ENCODE measurements at places on chromosomes 1 and 21.
A peak's percentile ranks its signal among the peaks of the same experiment; 100 is the strongest.

DNA sequence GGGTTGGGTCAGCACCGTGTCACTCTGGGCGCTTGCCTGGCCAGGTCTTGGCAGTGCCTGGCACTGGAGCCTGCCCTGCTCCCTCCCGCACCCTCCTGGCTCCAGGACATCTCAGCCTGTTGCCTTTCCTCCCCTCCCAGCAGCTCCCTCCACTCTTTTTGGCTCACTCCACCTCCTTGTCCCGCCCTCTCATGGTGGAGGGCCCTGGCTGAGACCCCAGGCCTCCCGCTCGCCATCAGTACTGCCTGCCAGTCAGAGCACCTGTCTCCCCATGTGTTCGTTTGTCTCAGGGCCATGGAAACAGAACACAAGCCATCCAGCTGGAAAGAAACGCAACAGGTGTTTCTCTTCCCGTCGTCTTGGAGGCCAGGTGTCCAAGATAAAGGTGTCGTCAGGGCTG, 61.0 kb downstream of the B3GALT5 start:
- no peak for ATAC-seq

GRCh38 chr1:183804387-183804786, 533 bp upstream of the RGL1 start:
- ATAC-seq, result no peak

- ATAC-seq, result no peak
These were observed 101.1 kb downstream of the CDC7 start for GRCh38 chr1:91601554-91602376.

DNA sequence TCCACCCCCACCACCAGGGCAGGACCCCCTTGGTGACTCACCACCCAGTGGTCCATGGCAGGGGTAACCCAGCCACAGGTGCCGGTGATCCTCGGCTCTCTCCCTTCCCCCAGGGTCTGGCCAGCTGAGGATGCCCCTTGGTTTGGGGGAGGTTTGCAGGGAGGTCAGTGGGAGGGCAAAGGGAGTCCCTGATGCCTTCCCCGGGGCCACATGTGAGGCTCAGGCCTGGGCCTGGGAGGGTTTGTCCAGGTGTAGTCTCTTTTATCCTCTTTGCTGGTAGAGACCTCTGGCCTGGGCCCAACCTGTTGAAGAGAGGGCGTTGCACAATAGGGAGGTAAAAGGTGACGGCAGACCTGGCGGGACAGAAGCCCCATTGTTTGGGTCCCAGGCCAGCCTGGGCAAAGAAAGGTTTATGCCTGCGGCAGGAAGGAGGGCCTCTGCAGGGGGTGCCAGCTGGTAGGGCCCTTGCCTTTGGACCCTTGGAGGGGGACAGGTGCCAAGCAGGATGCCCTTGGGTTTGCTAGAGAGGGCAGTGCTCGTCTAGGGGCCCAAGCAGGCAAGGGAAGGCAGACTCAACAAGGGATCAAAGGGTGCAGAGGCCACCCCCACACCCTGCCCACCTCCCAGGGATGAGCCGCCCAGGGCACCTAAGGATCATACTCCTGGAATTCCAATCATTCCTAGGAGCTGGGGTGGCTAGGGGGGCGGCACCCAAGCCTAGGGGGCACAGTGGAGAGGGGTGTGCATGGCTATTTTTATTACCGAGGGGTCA, 760 bp upstream of the TINAGL1 start:
- peak; percentile 58 for ATAC-seq

DNA sequence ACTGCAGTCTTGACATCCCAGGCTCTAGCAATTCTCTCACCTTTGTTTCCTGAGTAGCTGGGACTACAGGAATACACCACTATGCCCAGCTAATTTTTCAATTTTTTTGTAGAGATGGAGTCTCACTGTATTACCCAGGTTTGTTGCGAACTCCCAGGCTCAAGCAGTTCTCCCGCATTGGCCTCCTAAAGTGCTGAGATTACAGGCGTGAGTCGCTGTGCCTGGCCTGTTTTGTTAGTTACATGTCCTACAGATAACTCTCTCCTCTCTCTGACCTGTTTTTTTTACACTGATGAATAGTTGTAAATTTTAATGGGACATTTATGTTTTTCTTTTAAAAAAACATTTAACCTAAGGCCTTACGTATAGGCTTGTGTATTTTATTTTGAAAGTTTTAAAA, 19.8 kb downstream of the PTBP2 start:
- no peak for ATAC-seq

GRCh38 chr21:45791562-45792418, 148.3 kb downstream of the PCBP3 start:
- no peak for ATAC-seq

- ATAC-seq, result no peak
These were observed 37.7 kb downstream of the CD34 start for GRCh38 chr1:207873055-207873890.

DNA sequence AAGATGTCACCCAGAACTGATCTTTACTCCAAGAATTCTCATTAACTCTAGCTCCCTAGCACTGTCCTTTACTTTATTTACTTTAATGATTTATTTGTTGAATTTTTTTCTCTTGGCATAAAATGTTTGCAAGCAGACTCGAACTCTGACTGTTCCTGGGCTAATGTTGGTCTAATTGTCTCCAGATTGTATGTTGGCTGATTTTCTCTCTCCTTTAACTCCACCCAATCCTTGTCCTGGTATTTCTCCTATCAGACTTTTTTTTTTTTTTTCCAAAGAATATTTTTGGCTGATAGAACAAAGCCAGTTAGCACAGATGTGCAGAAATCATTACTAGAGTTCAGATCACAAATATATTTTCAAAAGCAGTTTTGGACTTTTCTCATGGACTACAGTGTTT, 82.6 kb downstream of the ATF6 start:
- ATAC-seq, result no peak

DNA sequence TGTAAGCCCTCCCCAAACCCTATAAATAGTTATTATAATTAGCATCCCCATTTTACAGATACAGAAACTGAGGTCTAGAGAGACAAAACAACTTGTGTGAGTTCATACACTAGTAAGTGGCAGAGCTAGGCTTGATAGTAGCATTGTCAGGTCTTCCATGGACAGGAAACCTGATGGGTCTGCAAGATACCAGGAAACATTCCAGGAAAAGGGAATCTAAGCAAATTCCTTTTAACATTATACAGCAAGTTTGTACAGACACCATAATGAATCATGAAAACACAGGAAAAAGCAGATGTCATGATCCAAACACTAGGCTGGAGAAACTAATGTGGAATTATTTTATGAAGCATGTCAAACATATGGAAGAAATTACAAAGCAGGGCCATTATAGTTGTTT, 89.1 kb upstream of the KCNK2 start:
- no peak for ATAC-seq

DNA sequence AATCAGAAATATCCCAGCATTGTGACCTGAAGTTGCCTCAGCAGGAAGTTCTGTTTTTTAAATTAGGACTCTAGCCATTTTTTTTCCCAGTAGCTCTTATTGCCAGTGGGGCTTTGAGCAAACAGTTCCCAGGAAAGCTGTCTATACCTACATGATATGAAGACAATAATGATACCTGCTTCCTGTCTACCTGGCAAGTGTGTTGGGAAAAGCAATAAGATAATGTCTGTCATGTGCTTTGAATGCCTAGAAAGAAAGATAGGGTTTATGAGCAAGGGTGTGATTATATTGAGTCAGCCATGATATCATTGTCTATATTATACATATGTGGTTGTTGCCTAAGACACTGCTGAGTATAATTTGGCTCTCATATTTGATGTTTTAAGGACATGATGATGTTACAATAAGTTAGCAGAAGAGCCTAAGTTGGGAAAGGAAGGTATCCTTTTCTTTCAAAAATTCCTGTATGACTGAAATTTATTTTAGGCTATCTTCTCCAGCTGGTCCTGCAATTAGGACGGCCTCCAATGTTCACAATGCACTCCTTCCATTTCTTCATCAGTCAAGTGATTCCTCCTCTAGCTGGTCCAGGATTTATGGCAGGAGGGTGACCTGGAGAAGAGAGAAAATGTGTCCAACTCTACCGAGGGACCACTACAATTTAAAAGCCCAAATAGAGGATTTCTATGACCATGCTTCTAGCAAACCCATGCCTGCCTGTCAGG, 99.6 kb upstream of the CDC42BPA start:
- ATAC-seq, result no peak

- ATAC-seq, result no peak
These were observed 44.3 kb downstream of the INAVA start for GRCh38 chr1:200938955-200939354.

DNA sequence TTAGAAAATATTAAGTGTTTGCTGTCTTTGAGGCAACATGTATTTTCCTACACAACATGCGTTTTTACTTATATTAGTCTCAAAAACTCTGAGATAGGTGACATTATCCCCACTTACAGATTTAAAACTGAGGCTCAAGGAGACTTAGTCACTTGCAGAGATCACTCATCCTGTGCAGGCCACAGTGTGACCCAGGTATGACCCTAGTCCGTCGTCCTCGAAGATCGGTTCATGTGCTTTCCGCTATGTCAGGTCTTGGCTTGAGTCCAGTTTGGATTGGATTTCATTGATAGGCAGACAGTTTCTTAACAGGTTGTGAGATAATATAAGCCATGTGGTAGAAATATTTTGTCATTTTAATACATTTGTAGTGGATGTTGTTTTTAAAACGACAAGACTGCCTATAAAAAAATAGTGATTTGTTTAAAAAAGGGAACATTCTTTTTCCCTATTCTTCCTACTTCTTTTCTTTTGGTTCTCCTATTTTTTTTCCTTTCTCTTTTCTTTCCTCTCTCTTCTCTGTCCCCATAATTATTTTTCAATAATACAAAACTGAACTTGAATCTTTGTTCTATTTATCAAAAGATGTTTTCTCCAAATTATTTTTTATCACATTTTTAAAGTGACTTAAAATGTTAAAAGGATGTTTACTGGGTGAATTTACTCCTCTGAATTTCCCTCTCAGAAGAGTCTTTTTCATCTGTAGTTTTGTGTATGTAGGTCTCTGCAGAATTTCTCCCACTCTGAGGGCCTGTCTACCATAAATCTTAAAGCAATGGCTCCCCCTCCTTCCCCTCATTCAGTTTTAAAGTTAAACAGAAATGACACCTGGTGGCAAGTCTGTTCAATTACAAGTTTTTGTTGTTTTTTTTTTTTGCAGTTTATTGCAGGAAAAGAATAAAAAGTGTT, 81.8 kb downstream of the PHTF1 start:
- ATAC-seq, result no peak

DNA sequence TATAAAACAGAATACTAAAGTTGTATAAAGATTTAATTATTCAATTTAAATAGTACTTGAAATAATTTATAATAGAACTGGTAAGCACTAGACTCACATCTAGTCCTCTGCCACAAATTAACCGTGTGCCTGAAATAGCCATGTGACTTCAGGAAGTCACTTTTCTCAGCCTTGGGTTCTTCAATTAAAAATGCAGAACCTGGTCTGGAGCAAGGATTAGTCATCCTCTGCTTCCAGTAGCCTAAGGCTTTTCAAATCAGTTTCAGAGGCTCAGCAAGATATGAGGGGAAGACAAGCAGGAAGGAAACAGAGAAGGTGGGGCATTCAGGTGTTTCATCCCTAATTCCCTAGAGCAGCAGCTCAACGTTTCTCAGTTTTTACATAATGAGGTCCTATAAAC, 23.0 kb downstream of the DPH5 start:
- ATAC-seq, result peak; percentile 54

DNA sequence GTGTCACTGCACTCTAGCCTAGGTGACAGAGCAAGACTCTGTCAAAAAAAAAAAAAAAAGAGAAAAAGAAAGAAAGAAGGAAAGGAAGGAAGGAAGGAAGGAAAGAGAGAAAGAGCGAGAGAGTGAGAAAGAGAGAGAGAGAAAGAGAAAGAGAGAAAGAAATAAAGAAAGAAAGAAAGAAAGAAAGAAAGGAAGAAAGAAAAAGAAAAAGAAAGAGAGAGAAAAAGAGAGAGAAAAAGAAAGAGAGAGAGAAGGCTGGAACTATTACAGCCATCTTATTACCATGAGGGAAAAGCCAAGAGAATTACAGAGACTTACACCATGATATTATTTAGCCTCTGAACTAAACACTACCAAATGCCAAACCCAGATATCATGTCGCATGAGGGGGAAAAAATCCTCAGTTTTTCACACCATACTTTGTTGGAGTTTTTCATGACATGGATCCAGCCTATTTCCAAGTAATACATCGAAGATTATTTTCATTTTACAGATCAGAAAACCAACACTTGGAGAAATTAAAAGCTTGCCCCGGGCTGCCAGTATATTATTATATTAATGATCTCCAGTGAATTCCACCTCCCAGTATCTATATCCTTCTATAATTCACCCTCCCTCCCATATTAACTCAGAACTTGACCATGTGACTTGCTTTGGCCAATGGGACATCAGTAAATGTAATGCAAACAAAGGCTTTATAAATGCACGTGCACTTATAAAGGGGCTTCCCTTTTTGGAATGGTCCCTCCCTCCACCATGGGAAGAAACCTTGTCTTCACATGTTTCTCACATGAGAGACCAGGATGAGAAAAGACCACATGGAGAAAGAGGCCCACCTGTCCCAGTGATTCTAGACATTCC, 148.6 kb downstream of the MIS18A start:
- no peak for ATAC-seq

DNA sequence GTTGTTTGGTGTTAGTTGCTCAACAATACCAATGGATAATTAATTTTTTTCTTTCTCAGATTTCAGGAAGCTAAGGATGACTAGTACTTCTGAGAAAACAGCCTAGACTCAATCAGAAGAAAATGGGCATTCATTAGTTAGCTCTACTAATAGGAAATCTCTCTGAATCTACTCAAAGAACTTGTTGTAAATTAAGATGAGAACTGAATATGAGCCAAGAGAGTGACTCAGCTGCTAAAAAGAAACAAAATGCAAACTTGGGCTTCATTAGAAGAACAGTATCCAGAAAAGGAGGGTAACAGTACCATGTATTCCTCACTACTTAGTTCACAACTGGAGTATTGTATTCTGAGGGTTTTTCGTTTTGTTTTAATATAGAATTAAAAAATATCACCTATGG, 12.5 kb downstream of the FOXJ3 start:
- peak; percentile 22 for ATAC-seq

DNA sequence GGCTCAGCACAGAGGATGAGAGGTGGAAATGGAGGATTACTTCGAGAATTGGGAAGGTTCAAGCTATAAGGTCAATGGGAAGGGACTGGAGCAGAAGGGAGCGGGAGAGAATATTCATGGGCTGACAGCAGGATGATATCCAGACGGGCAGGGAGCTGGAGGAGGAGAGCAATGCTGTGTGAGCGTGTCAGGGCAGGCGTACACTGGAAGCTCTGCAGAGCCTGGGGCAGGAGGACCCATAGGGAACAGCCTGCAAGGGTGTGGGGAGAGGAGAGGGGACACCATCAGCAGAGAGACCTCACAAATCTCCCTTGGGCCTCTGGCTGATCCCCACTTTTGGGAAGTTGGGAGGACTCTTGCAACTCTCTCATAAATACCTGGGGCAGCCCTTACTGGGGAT, 13.7 kb downstream of the CSF1 start:
- peak; percentile 34 for ATAC-seq

GRCh38 chr1:232472485-232473041, 157.4 kb downstream of the SIPA1L2 start:
- no peak for ATAC-seq

DNA sequence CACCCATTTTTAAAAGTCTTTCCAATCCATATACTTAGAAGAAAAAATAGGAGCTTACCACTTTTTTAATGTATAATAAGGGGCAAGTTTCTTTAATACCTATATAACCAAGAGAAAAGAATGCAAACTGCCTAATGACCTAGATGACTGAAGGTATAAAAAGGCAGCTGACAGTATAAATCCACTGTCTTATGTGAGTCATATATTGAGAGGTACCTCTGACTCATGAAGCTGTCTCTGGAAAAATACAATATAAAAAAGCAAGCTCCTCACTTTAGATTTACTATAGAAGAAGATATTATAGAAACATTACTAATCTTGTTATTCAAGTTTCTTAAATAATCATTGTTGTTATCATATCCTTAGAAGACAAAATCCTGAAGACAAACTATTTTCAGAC, 144.2 kb downstream of the VAV3 start:
- ATAC-seq, result peak; percentile 89
